ENCODE measurements at places on chromosomes 13 and 19.

GRCh38 chr19:56403261-56403660 lies 871 bp upstream of the ZNF583 start:
- no peak for DNase-seq

- DNase-seq: no peak
These were observed 187.0 kb upstream of the KL start for GRCh38 chr13:32829269-32829668.

DNA sequence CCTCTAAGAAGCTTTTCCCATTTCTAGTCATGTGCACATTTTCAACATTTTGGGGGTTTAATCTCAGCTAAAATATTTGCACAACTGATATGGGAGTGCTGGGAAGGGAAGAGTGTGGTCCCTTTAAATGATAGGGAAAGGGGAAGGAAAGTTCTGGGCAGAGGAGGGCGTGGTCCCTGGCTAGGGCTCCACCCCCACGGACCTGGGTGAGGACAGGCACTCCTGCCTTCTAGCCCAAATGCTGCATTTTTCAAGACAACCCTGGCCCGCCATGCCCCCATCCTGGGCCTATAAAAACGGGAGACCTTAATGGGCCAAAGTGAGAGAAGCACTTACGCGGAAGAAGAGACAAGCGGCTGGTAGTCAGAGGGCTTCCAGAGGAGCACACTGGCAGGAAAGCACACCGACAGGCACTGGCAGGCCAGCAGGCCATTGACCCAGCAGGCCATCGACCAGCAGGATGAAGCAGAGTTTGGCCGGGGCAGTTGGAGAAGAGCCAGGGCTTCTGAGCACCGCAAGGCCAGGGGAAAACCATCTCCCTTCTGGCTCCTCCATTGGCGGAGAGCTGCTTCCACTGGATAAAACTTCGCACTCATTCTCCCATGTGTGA lies 266.7 kb downstream of the SPRY2 start:
- no peak for DNase-seq

- DNase-seq: no peak
These were observed 195.8 kb downstream of the UQCRFS1 start for GRCh38 chr19:29016926-29017760.

- DNase-seq: no peak
These were observed 7.0 kb upstream of the MAP2K2 start for GRCh38 chr19:4130744-4131438.

DNA sequence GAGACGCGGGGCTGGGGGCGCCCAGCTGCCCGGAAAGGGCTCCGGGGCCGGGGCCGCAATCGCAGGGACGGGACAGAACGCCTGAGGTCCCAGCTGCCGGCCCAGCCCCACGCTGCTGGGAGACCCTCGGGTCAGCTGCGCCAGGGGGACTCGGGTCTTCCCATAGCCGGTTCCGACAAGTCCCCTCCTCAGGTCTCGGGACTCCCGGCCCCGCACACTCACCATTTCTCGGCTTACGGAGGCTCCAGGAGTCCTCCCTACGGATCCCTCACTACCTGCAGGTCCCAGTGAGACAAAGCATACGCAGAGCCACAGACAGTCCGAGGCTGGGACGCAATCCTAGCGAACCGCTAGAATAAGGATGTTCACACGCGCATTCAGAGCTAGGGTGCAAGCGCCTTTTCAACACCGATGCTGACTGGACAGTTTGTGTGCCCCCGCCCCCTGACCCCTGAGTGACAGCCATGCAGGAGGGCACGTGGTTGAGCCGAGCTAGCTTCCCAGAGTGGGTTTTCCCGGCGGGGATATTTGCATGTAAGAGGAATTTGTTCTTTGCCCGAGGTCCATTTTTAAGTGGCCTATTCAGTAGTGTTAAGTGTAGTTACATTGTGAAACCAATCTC lies 13.6 kb downstream of the ZNF490 start:
- DNase-seq: peak; percentile 41

- no peak for DNase-seq
These were observed at the start of gene URAD for GRCh38 chr13:27988520-27988919. TSS of gene URAD (minus strand) at chr13:27988693. CDS start at chr13:27988637, 56 bp downstream.

GRCh38 chr13:103531278-103531677 lies 465.1 kb upstream of the SLC10A2 start:
- no peak for DNase-seq

DNA sequence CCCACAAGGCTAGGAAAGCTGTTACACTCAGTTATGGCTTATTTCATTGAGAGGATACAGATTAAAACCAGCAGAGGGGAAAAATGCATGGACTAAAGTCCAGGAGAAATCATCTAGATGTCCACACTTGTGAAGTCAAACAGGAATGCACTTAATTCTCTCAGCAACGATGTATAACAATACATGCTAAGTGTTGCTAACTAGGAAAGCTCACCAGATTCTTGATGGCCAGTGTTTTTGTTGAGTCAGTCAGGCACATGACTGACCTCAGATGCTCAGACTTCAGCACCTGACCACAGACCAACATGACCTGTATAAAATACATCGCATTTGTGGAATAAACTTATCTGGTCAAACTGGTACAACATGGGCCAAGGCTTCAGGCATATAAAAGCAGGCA lies 470.2 kb upstream of the PRR20A start:
- DNase-seq: no peak

DNA sequence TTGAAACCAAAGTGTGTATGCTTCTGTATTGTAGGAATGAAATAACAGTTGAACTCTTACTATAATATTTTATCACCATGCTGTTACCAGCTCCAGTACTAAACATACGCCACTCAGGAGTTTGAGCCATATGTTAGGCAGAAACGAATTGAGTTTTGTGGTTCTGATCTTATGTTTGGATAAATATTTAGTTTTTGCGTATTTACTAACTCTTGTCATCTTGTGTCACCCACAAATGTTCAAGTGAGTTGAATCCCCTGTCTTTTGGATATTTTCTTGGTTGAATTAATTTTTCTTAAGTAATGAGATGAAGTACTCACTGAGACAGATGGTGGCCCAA lies 1.5 kb downstream of the FNDC3A start:
- no peak for DNase-seq

All from hypothalamus (tissue), 51 donors.